ENCODE measurements at places on chromosomes 16 and 17.

DNA sequence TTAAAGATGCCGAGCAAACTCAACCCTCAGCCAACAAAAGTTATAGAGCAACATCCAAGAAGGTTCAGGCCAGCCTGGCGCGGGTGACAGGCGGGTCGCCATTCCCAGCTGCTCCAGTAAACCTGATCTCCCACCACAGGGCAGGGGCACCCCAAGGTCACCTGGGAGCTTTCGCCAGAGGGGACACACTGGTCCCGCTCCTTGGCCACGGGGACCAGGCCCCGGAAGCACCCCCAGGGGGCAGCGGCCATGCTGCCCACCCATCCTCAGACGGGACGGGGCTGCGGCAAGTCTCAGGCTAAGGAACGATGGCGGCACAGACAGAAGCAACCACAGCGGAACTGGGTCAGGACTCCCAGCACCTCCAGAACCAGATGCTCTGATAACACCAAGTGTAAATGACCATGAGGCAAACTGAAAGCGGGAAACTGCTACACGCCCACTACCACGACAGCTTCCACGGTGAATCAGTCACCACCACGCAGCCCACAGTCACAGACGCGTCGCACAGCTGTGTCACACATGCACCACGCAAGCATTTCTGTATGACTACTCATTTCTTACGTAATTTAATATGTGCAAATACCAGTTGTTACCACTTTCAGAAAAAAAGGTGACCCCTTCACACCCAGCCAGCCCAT is 14.1 kb upstream of the CCDC154 start:
- peak; percentile 76 for DNase-seq

GRCh38 chr17:4086041-4086483 is 56.8 kb downstream of the ZZEF1 start:
- DNase-seq = no peak

GRCh38 chr16:29910819-29911675 is 10.8 kb downstream of the ASPHD1 start:
- no peak for DNase-seq

DNA sequence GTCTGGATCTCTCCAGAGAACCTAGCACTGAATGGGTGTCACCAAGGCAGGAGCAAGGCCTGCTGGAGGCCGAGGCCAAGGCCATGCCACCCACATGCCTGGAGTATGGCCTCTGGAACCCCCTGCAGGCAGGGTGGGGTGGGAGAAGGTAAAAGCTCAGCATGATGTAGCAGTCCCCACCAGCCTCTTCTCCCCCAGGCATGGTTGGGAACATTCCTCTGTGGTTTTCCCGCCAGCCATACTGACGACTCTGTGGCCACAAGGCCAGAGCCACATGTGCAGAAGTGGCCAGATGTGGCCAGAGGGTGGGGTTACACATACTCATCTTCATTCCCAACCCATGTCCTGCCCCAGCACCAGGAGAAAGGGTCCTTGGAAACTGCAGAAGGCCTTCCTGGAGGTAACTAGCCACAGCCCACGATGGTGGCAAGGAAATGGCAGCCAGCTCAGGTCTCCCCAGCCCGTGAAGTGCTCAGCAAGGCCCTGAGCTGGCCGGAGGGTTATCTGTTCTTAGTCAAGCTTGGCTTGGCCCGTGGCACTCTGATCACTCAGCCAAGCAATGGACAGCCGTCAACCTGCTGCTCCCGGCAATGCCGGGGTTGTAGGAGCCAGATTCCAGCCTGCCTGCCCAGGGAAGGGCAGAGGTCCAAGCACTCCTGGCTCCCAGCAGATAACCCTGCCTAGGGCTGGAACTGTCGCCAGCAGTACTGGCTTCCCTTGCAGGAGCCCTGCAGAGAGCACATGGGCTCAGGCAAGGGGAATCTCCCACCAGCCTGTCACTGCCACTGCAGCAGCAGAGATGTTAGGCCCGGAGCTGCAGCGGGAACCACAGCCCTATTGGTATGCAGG is 26.1 kb downstream of the HDAC5 start:
- no peak for DNase-seq

DNA sequence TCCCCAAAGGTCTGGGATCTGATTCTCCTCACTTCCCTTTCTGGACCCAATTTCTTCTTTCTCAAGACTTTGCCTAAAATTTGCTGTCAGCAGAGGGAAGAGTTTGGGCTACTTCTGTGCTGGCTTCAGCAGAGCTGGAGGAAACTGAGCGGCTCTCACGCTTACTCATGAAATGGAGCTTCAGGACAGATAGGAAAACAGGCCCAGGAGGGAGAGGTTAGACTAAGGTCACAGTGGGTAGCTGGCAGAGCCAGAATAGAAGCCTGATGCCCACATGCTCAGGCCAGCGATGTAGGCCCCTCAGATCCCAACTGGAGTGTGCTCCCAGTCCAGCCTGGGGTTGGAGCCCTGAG is 593 bp downstream of the SLC38A7 start:
- DNase-seq = peak; percentile 82

DNA sequence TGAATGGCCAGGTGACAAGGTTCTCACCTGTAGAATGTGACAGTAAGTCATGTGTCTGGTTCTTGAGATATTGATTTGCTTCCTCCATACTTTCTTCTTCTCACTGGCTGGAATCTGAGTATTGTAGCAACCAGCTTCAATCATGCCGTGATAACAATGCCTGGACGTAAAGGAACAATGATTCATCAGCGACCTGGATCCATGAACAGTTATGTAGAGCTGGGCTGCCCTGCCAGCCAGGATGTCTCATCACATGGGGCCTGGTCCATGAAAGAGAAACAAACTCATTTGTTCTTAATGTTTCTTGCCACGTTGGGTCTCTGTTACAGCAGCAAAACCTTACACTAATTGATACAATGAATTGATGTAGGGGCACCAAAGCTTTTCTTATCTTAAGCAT is 627.2 kb downstream of the TOX3 start:
- DNase-seq = no peak

GRCh38 chr17:30720013-30720471 is 104.5 kb downstream of the CRLF3 start:
- no peak for DNase-seq

- no peak for DNase-seq
Observed at GRCh38 chr17:79781736-79782575, 4.0 kb downstream of the CBX2 start.
